SJSA1 (cell line): ENCODE measurements at places on chromosomes 7 and 10.

DNA sequence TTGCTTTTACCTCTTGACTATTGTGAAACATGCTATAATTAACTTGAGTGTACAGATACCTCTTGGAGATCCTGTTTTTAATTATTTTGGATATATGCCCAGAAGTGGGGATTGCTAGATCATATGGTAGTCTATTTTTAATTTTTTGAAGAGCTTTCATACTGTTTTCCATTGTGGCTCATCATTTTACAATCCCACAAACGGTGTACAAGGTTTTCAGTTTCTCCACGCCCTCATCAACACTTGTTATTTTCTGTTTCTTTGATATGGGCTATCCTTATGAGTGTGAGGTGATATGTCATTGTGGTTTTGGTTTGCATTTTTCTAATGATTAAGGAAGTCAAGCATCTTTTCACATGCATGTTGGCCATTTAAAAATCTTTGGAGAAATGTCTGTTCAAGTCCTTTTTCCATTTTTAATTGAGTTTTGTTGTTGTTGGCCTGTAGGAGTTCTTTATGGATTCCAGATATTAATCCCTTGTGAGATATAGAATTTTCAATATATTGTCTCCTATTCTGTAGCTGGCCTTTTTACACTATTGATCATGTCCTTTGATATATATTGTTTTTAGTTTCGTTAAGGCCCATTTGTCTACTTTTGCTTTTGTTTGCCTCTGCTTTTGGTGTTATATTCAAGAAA, 7.5 kb downstream of the AGK start:
- H3K4me3 ChIP-seq = no peak overlapping the region
- H3K27ac ChIP-seq = no peak overlapping the region
- peaks cover 62% of the 10 kb centered on the region for H3K36me3 ChIP-seq

DNA sequence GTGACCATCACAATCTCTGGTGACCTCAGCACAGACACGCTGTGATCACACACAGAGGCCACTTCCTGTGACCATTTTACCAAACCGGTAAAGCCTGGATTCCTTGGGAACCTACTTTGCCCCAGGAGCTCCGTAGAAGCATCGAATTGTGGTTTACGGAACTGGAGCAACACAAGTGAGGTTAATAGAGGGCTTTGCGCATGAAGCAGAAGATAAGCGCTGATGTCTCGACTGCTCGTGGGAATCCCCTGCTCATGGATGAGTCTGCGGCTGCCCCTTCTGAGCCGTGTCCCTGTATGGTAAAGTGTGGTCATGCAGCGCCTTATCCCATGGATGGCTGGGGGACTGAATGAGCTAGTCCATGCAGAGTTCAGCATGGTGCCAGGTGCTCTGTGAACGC, 53.6 kb downstream of the VIPR2 start:
- no peak overlapping the region for H3K27ac ChIP-seq
- no peak overlapping the region for H3K4me3 ChIP-seq
- H3K27me3 ChIP-seq = no peaks in the 10 kb centered on the region
- DNase-seq = no peak

DNA sequence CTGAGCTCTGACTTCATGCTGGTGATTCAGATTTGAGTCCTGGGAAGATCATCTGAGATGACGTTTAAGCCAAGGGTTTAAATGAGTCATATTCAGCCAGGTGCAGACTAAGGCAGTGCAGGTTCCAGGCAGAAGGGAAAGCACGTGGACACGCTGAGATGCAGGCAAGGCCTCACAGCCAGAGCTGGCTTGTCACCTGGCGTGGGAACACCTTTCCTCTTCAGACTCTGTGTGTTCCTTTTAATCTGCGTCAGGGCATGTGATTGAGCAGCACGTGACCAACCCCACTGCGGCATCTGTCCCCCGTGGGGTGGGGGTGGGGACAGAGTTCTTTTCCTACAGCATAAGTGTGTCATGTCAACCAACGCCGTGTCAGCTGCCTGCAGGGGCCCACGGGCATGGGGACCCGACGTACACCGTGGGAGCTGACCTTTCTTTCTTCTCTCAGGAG, 10.7 kb upstream of the IDI2 start:
- peaks cover 29% of the 10 kb centered on the region for H3K36me3 ChIP-seq
- no peaks in the 10 kb centered on the region for H3K4me1 ChIP-seq
- DNase-seq = no peak
- no peak overlapping the region for H3K27ac ChIP-seq

DNA sequence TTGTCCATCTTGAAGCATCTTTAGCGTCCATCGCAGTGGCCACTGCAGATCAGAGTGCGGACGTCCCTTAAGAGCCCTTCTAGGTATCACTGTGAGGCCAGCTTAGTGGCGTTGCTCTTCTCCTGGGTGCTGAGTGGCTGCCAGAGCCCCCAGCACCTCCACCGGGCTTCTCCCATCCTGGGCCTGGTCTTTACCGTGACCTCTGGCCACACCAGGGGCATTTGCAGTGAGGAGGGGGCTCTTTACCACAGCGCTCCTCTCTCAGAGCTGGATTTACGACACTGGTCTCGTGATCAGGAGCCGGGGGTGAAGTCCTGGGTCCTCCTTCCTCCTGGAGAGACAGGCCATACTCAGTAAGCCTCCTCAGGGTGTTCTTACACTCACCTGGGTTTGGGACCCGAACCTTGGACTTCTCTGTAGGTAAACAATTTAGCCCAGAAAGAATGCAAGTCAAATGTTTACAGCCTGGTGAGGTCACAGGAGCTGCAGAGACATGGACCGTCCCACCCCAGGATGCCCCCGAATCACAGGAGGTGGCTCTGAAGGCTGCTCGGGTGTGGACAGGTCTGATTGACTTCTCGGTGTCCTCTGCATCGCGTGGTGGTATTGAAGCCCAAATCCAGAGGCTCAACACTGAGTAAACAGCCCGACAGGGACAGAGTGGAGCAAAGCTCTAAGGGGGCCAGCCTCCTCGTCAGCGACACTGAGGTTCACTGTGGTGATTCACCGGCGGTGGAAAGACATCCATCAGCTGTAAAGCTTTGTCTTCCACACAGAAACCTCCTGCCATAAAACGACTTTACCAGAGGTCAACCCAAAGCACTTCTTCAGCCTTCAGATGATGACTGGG, 33.0 kb downstream of the JAKMIP3 start:
- peak; percentile 28 for DNase-seq
- H3K27ac ChIP-seq = no peak overlapping the region
- H3K4me3 ChIP-seq = no peak overlapping the region
- no peaks in the 10 kb centered on the region for H3K36me3 ChIP-seq

DNA sequence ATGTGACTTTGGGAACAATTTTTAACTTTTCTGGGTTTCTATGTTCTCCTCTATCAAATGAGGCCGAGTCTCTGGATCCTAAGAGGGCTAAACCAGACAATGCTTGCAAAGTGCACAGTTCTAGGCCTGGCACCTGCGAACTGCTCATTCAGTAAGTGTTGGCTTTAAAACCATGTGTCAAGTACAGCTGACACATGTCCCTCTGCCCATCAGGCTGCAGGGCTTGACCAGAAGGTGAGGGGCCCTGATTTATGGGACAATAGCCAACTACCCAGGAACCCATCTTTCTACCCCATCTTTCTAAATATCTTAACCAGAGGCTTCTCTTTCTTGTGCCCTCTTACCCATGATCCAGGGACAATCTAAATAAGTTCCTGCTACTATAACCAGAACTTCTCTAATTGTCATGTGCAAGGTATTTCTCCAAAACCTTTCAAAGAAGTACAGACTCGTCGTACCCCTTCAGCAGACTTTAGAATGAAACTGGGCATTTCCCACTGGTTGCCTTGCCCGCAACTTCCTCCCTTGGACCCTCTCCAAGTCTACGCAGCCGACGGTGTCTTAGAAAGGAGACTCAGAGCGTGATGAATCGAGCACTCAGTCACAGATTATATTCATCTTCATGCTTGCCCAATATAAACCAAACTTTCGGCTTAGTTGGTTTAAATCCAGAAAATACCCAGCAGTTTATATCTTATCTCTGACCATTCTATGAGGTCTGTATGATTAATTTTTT, 69.8 kb upstream of the STEAP1B start:
- no peak overlapping the region for H3K4me3 ChIP-seq
- peaks cover 53% of the 10 kb centered on the region for H3K4me1 ChIP-seq
- no peaks in the 10 kb centered on the region for H3K36me3 ChIP-seq
- no peaks in the 10 kb centered on the region for H3K27me3 ChIP-seq

- no peak overlapping the region for H3K4me3 ChIP-seq
- no peak for DNase-seq
- 0 out of 2 replicates have a peak, but pooled peaks cover 3% of the 10 kb centered on the region for H3K27me3 ChIP-seq
- no peaks in the 10 kb centered on the region for H3K36me3 ChIP-seq
- no peaks in the 10 kb centered on the region for H3K4me1 ChIP-seq
These were observed 56.5 kb downstream of the FIGNL1 start for GRCh38 chr7:50393547-50394252.
